HT-29 (cell line): ENCODE measurements at places on chromosomes 1 and 21. TPM values are rescaled to one million over a fixed set of nuclear protein-coding genes. Genes with fewer than 3 reads are reported as not detected.

CDCA8 gene
- 17.1 and 19.0 TPM in 2 replicates for total RNA-seq

GUCA2B gene
- 0.26 and 0.84 TPM in 2 replicates for total RNA-seq

THRAP3 gene
- 46.6 and 64.4 TPM in 2 replicates for total RNA-seq

UBE2G2 gene
- total RNA-seq: 63.7 and 64.5 TPM in 2 replicates

S100A7 gene
- total RNA-seq: not detected in 2 replicates

MASP2 gene
- 0.18 TPM in 1 of 2 replicates, not detected in the other for total RNA-seq

TTC34 gene
- total RNA-seq: 0.36 and 0.39 TPM in 2 replicates

GRCh38 chr1:114104949-114105348, 48.7 kb downstream of the SYT6 start:
- no peak for DNase-seq

DNA sequence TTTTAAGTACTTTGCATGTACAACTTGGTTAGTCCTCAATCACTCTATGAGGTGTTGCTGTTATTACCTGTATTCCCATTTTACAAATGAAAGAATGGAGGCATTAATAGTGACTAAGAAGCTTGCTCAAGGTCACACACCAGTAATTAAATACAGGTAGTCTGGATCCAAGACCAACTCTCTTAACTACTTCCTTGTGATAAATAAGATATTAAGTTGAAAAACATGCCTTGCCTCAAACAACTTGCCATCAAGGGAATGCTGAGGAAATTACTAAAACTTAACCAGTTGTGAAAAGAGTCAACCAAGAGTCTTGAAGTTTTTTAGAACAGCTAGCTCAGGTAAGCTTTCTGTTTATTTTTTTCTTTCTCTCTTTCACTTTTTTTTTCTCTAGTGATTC, 21.0 kb upstream of the LAMC1 start:
- DNase-seq: no peak

GRCh38 chr1:102836991-102837390, 271.3 kb downstream of the COL11A1 start:
- DNase-seq: no peak

DNA sequence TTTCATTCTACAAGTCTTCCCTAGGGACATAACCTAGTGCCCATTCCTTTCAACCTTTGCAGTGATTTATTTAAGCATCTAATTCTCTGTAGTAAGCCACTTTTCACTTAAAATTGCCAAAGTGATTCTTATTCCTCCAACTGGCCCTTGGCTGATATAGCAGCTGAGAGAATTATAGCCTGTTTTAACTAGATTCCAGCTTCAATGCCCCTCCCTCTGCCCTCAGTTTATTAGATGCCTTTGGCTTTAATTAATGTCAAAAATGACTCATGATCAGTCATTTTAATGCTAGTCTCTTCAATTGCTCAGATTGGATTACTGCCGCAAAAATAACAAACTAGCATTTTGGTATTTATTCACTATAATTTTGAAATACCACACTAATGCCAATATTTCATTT, 145.4 kb upstream of the KCTD3 start:
- no peak for DNase-seq

GRCh38 chr1:178091986-178092745, 1.7 kb upstream of the RASAL2 start:
- DNase-seq: no peak

DNA sequence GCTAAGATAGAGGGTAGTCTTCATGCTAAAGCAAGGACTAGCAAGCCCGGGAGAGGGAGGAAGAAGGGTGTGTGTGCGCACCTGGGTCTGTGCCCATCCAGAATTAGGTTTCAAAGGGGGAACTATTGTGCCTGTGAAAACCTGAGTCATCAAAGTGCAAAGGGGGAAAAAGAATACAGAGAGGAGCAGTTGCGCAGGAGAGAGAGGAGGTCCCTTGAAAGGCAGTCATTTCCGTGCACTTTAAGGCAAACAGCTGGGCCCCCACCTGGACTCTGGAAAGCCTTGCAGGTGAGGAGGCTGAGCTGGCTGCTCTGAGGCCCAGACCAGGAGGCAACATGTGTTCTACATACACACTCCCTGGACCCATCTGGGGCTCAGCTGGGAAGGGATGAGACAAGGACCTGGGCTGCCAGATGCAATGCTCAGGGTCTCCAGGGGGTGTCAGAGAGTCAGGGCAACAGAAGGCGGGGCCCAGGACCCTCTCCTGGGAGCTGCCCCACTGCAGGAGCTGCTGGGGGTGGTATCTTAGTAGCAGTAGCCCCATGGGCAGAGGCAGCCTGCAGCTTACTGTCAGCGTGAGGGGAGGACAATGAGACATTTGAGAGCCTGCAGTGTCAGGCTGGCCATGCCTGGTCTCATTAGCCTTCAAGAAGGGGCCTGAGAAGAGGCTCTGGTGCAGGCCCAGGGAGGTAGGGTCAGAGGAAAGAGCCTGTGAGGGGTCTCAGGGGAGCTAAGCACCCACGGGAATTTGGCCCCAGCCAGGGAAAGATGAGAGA, 14.3 kb downstream of the PROK1 start:
- DNase-seq: no peak

- no peak for DNase-seq
Observed at GRCh38 chr1:21930629-21931170, 6.4 kb downstream of the HSPG2 start.

GRCh38 chr1:50812346-50812745, 147.7 kb downstream of the FAF1 start:
- DNase-seq: no peak

DNA sequence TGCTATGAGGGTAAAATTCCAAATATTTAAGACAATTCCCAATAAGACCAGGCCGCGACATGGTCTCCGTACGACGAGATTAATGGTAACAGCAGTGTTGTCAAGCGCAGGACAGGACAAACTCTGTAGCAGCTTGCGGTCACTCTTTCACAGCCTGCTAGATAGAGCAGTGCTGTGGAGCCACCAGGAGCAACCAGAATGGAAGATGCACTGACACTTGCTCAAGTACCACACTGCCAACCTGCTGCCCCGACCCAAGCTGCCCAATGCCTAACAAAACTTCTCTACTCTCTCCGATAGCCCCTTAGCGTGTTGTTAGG, 636 bp downstream of the WARS2 start:
- DNase-seq: no peak

- DNase-seq: peak; percentile 59
Observed at GRCh38 chr1:27402349-27402754, 9.9 kb downstream of the GPR3 start.

- DNase-seq: no peak
Observed at GRCh38 chr1:111856411-111857185, 100.9 kb downstream of the DDX20 start.

DNA sequence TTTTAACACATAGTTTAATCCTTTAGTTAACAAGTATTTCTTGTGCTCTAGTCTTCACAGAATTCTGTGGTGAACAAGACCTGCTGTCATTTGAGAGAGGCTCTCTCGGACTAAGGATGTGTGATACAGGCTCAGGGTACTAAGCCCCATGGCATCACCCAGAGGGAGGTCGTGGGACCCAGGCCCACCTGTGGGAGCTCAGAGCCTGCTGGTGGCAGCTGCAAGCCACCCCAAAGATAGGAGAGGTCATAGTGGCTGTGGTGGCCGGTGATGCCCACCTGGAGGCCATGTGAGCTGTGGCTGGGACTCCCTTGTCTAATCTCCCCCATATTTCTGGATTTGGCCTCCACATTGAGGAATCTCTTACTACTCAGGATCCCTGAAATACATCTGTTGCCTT, 22.0 kb downstream of the NENF start:
- DNase-seq: no peak

GRCh38 chr1:230091473-230092231, 24.6 kb downstream of the GALNT2 start:
- no peak for DNase-seq
